ENCODE measurements at places on chromosomes 5 and 9. TPM values are rescaled to one million over a fixed set of nuclear protein-coding genes. Genes with fewer than 3 reads are reported as not detected.
A peak's percentile ranks its signal among the peaks of the same experiment; 100 is the strongest.

DNA sequence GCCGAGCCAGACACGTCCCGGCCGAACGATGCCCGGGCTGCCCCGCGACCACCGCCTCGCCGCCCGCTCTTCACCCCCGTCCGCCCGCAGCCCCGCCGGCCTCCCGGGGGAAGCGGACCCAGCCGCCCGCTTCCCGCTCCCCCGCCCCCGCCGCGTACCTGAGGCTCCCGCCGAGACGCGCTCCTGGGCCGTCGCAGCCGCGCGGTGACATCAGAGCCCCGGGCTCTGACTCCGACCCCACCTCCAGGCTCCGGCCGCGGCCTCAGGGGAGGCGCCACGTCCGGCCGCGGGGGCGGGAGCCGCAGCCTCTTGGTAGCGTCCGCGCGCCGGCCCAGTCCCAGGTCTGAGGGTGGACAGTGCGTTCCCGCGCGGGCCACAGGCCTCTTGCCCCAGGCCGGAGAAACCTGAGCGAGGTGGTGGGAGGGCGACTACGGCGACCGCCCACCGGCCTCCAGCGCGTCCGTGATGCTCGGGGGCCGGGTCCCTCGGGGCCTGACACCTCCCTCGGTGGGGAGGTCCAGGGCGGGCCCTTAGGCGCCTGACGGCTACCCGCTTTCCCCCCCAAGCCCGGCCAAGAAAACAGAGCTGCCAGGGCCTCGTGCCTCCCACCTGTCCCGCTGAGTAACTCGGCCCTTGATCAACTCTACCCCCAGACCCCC lies at the start of gene SHROOM1:
Gene SHROOM1 (minus strand): TSS at position 212 of the 659 bp plus-strand sequence. CDS start 4,507 bp downstream, outside the sequence.
- H3K27me3 ChIP-seq = peaks cover 9% of the 10 kb centered on the region
- H3K4me3 ChIP-seq = peak within 1 kb of the TSS; percentile 51
- H3K36me3 ChIP-seq = no peaks in the 10 kb centered on the region
- H3K4me1 ChIP-seq = no peaks in the 10 kb centered on the region
- H3K27ac ChIP-seq = peak within 1 kb of the TSS; percentile 81

DNA sequence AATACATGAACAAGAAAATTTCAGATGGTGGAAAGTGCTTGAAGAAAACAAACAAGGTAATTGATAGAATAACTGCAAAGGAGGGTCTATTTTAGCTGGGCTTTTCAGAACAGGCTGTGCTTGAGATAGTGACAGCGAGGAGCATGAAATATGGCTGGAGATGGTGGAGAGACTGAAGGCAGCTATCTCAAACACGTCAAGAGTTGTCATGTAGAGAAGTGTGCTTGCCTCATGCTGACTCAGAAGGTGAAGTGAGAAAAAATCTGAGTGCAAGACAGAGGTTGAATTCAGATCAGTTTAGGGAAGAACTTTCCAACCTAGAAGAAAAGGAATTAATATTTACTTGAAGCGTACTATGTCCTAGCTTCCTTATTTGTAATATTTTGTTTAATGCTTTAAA lies 115.5 kb upstream of the RANBP3L start:
- no peak for DNase-seq
- H3K27me3 ChIP-seq = no peaks in the 10 kb centered on the region
- no peak overlapping the region for H3K4me3 ChIP-seq
- H3K36me3 ChIP-seq = no peaks in the 10 kb centered on the region

Gene NR5A1
- total RNA-seq = not detected

Gene RETREG1
- total RNA-seq = 10.8 TPM

Gene FBP2
- not detected for total RNA-seq

GRCh38 chr5:93603793-93604643 lies 21.0 kb downstream of the NR2F1 start:
- no peaks in the 10 kb centered on the region for H3K36me3 ChIP-seq
- no peak overlapping the region for H3K27ac ChIP-seq
- peak; percentile 71 for DNase-seq
- peaks cover 16% of the 10 kb centered on the region for H3K27me3 ChIP-seq

Gene TMEM252
- not detected for total RNA-seq

Gene PCDHA12
- not detected for total RNA-seq

All from sigmoid colon (tissue), 7 donors.